ENCODE measurements at places on chromosomes 16 and 17. TPM values are rescaled to one million over a fixed set of nuclear protein-coding genes. Genes with fewer than 3 reads are reported as not detected.

SYCE1L gene
- total RNA-seq = not detected

PIMREG gene
- total RNA-seq = 33.8 TPM

UBE2I gene
- total RNA-seq = 75.8 TPM

TNP2 gene
- not detected for total RNA-seq

USH1G gene
- total RNA-seq = 0.04 TPM

CA5A gene
- 106 TPM for total RNA-seq

C16orf92 gene
- not detected for total RNA-seq

RECQL5 gene
- total RNA-seq = 17.8 TPM

PRR35 gene
- total RNA-seq = not detected

LIMD2 gene
- total RNA-seq = 9.0 TPM

MSI2 gene
- 78.4 TPM for total RNA-seq

TRAPPC2L gene
- total RNA-seq = 107 TPM

ALDH3A1 gene
- 0.62 TPM for total RNA-seq

RPGRIP1L gene
- 17.8 TPM for total RNA-seq

KRTAP1-5 gene
- total RNA-seq = not detected

SERPINF2 gene
- 309 TPM for total RNA-seq

ABCC6 gene
- total RNA-seq = 105 TPM

ACAP1 gene
- 1.3 TPM for total RNA-seq
